ENCODE measurements at places on chromosomes 11 and 22.

DNA sequence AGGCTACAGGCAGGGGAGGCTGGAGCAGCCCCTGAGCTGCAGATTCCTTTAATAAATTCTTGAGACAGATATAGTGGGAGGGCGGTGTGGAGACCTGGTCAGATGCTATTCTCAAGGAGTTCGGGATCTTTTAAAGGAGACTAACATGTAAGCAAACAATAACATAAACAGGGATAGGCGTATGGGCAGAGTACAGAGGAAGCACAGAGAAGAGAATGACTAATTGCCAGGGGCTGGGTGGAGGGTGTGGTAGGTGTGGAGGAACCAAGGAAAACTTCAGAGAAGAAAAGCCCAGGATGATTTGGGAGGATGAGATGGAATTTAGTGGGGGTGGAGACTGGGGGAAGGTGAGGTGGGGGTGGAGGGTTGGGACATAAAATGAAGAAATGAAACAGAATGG is 9.7 kb upstream of the HEPHL1 start:
- DNase-seq = no peak

- DNase-seq = no peak
Observed at GRCh38 chr22:44549701-44550100, 51.7 kb upstream of the RTL6 start.

- DNase-seq = no peak
Observed at GRCh38 chr11:44985721-44986120, 35.0 kb upstream of the TP53I11 start.

DNA sequence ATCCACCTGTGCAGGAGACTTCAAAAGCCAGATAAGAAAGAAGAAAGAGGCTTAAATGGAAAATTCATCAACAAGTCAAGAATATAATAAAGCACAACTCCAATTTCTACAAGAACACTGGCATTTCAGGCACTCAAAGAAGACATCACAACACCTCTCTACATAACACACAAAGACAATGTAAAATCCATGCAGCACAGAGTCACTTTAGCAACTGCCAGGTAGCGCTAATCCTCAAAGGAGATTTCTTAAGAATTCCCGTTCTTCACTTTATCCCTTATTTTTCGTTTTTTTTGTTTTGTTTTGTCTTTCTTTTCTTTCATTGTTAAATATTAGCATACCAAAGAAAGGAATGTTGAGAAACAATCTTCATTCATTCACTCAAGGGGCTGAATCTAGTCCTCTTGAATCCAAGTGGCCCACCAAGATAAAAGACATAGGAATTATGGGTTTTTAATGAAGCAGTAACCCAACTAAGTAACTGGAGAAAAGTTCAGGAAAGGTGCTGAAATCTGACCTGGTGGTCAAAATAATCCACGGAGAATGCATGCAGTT is 95.0 kb downstream of the CADM1 start:
- no peak for DNase-seq

GRCh38 chr11:26731084-26731456 is 9.2 kb upstream of the SLC5A12 start:
- DNase-seq = no peak

DNA sequence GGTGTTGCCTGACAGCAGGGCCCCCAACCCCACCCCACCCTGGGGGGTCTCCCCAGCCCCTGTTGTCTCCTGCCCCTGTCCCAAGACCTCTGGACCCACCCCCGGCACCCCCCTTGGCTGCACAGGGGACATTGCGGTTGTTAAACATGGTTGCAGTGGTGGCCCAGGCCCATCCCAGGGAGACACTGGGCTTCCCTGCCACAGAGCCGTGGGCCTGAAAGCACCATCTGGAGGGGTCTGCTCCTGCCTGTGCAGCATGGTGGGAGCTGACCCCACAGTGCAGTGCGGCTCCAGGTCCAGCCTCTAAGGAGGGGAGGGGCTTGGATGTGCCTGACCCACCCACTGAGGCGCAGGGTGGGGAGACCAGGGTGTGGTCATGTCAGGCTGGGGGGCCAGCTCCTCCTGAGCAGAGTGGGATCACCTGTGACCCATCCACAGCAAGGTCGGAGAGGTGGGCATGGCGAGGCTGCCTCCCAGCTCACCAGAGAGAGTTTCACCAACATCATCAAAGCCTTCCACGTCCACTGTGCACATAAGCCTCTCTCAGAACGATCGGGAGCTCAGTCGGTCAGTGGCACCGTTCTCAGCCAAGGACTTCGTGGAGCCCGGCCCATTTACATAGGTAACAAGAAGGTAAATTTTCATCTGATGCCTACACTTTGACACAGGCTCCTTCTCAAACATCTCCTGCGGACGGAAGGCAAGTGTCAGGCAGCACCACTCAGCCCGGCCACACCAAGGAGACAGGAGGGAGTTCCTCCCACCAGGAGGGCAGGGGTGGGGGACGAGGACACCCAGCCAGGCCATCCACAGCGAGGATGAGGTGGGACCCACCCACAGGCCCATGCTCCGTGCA is 201.1 kb downstream of the BRD1 start:
- no peak for DNase-seq

GRCh38 chr11:47534704-47535251 is 18.2 kb downstream of the CELF1 start:
- no peak for DNase-seq

DNA sequence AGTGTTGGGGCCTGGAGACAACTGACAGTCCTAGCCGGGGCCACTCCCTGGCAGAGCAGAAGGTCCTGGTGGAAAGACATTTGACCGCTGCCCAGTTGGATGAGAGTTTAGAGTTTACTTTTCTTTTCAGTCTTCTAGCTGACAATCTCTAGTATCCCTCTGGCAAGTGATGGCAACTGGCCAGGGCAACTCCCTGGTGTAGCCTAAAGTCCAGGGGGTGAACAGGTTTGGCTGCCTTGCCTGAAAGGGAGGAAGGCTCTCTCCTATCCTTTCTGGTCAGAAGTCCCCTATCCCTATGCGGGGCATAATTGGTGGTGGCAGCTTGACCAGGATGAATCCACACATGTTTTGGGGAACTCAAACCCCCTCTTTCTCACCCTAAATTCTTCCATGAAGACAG is 16.8 kb upstream of the MSANTD2 start:
- no peak for DNase-seq

DNA sequence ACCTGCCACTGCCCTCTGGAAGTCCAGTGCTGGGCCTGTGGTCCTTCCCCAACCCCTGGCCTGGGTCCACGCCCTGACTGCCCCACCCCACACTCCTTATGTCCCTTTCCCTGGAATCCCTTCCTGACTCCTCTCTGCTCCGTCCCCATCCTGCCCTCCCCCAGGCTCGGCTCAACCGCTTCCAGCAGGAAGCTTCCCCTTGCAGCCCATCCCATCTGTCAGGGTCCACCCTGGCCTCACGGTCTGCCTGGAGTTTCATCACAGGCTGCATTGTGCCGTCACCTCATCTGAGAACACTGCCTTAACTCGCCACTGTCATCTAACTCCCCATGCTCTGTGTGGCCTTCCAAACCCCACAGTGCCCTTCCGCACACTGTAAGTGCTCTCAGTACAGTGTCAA is 64.3 kb downstream of the NAT10 start:
- DNase-seq = no peak

DNA sequence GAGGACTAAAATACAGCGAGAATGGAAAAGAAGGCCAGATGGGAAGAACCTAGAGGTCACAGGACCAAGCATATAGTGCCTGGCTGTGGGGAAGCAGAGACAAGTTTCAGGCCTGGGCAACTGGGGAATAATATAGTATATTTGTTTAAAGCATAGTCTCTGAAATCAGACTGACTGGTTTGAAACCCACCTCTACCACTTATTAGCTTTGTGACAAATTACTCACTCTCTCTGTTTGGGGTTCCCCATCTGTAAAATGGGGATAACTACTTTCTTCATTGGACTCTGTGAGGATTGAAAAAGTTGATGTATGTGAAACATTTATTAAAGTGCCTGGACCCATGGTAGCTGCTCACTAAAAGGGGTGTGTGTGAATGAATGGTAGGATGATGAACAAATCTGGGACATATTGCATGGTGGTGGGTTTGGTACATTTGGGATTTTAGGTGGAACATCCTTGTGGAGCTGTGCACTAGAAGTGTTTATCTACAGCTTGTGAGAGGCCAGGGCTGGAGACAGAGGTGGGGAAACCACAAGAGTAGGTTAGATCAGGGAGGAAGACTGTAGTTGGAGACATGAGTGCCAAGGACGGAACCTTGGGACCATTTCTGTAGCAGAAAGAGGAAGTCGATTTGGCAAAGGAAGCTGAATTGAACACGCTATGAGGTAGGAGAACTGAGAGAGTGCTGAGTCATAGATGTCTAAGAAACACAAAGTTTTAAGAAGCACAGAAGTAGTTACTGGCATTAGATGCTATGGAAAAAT is 52.6 kb downstream of the SWAP70 start:
- no peak for DNase-seq

DNA sequence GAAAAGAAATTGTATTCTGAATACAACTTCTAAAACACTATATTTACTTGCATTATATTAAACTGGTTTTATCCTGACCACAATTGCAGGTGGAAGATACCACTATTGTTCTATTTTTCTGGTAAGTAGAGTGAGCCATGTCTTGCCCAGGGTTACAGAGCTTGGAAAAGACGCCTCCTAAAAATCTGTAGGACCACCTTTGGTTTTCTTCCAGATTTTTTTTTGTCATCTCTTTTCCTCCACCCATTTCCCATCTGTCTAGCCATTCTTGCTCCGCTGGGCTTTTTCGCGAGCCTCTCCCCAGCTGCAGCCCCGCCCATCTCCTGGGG is 294 bp upstream of the MTMR3 start:
- DNase-seq = no peak

- DNase-seq = no peak
Observed at GRCh38 chr22:45425531-45426265, 12.2 kb downstream of the RIBC2 start.

DNA sequence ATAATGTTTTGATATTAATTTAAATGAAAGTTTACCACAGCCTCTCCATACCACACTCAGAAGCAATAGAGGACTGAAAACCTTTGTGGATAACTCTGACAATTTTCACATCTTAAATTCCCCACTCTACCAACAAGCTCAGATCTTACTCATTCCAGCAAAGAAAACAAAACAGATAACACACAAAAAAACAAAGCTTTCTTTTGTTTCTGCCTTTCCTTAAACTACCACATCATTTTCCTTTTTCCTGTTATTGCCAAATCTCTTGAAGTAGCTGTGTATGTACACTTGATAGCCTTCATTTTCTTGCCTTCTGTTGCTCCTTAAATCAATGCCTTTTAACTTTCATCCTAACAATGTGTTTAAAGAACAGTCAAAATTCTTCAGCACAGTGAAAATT is 484.9 kb downstream of the NTM start:
- no peak for DNase-seq

GRCh38 chr11:116607027-116607426 is 165.8 kb downstream of the BUD13 start:
- no peak for DNase-seq

DNA sequence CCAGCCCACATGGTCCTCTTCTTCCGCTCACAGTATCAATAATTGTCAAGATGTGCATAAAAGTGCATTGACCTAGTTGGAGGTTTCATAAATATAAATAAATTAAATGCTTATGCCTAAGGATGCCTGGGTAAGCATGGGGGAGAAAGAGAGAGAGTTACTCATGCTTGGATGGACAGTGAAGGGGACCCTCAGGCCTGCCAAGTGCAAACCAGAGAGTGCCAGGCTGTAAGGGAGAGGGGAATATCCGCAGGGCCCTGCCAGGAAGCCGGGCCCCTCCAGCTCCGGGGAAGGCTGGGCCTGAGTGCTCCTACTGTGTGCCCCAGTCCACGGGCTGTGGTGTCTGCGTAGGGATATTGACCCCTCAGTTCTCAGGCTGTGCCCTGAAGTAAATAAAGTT is 214.6 kb downstream of the DSCAML1 start:
- peak; percentile 32 for DNase-seq

DNA sequence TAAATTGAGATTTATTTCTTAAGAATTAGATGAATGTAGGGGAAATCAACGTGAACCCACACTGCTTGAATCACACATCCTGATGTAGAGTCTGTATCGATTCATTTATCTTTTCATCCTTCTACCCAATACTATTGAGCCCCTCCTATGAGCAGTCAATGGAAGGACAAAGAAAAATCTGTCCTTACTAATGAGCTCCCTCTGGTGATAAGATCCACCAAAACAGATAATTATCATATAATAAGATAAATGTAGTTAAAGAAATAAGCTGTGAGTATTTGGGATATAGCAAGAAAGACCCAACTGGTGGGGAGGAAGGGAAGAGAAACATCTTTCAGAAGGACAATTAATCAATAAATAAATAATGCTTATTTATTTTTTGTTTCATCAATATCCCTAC is 385.1 kb upstream of the CCDC90B start:
- no peak for DNase-seq

GRCh38 chr22:39598017-39598965 is 27.7 kb downstream of the CACNA1I start:
- DNase-seq = no peak

DNA sequence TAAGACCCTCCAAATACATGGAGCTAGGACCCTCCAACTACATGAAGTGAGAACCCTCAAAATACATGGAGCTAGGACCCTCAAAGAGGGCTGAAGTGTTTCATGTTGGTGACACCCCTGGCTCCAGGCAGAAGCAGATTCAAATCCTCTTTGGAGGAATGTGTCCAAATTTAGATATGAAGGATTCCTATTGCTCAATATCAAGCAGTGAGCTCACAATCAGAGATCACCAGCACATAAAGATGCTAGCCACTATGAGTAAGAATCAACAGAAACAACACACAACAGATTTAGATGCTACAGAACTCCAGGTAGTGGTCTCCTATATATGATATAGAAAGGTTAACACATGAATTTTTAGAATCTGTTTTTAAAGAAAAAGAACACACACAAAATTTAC is 11.2 kb upstream of the RAB3IL1 start:
- DNase-seq = no peak

DNA sequence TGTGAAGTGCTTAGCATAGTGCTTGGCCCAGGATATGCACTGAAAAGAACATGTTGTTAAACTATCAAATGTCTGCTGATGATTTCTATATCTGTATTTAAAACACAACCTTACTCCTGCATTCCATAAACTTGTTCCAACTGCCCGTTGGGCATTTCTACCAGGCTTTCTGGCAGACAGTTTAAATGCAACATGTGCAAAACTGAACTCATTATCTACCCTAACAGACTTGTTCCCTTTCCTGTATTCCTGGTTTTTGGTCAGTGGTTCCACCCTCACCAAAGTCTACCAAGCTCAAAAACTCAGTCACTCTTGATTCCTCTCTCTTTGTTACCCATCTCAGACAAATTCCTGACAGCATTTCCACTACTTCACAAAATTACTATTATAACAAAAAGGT is 6.5 kb upstream of the RAB38 start:
- DNase-seq = no peak

GRCh38 chr11:57646799-57647303 is 2.9 kb downstream of the YPEL4 start:
- DNase-seq = no peak

DNA sequence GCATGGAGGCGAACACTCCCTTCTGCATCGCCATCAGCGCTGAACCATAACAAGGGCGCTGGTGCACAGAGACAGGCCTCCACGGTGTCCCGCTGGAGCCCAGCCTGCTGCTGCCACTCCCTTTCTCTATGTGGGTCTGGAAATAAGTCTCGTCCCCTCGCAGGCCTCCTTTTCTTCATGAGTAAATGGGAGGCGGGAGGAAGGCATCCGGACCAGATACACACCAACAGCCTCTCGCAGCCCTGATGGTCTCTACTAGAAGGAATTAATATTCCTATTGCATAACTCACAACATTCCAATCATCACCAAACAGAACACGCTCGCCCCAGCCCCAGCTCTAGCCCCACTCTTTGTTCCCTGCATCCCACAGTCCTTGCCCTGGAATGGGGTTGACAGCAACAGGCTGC is 14.9 kb downstream of the RASD2 start:
- no peak for DNase-seq
